GM04503 (cell line): ENCODE measurements at places on chromosomes 5 and 9.

DNA sequence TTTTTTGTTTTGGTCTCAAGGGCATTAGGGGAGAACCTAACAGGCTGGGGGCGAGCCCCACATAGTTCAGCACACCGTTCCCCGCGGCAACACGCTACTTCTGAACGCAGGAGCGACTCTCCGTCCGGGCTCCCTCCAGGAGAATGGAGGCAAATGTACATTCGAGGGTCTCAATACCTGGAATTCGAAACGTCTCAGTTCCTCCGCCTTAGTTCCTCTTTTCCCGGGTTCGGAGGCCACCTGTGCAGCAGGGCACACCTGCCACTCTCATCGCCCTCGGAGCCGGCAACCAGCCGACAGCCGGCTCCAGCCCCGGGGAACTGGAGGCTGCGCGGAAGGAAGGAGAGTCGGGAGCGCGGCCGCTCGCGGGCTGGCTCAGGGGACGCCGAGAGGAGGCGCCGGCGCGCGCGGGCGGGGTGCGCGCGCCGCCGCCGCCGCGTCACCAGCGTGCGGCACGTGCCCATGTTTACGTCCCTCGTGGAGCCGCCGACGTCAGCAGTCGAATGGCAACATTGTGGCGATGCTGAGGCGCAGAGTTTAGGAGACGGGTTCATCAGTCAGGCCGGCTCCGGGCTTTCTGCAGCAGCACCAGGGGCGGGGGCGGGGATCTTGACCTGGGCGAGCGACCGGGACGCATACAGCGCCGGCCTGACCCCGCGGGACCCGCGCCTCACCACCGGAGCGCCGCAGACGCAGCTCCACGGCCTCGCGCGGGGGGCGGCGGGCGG, at the start of gene JMY:
JMY (plus strand) TSS at position 498 of the 728 bp plus-strand sequence. CDS start 520 bp downstream, outside the sequence.
- no peak for DNase-seq

- no peak for DNase-seq
Observed at GRCh38 chr5:159571501-159572244, 241.4 kb upstream of the IL12B start.

GRCh38 chr9:21558615-21559401, 76.7 kb upstream of the IFNE start:
- DNase-seq = no peak

DNA sequence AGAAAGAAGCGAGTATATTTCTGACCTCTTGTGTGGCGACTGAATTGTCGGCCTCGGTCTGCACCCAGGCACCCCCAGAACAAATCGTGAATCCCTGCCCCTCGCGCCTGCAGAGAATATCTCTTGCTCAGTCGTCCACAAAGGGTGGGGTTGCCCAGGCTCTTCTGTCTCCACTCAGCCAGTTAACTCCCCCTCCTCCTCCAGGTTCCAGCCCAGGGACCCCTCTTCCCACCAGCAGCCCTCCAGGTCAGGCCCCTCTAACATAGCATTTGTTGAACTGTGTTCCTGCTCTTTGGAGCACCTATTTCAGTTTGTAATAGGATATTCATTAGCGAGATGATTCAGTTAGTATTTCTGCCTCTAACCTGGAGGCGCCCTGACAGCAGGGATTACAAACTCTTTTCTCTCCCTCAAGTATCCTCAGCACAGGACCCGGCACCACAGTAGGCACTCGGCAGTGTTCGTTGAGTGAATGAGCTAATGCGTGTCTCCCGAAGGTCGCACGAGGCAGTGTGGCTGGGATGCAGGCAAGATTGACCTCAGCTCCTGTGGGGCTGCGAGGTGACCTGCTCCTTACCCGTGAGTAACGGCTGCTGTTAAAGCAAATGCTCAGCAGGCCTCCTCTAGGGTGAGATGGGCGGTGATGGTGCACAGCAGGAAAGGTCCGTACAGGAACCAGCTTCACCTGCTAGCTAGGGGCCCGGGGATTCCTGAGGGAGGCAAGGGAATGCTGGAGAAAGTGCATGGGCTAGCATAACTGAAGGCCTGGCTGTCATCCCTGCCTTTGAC, 25.8 kb downstream of the ZBTB34 start:
- no peak for DNase-seq

- no peak for DNase-seq
Observed at GRCh38 chr9:109855540-109855939, 75.5 kb downstream of the PALM2AKAP2 start.

DNA sequence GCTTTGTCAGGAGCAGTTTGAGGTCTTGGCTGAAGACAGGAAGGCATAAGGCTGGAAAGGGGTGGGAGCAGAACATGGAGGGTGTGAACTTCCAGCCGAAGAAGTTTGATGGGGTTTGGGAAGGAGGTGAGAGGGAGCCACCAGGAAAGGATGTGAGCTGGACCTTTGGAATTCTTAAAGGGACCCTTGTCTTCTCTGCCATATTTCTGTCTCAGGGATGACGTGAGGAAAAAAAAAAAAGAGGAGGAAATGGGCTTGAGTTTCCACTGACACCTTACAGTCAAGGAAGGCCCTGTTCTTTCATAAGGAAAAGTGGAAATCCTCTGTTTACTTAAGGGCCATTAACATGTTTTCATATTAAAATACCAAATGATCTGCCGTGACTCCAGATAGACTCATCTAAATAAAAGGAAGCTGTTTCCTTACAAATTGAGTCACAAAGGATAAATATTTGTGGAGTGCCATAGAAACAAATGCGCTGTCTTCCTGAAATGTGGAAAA, 132.1 kb downstream of the PALM2AKAP2 start:
- peak; percentile 73 for DNase-seq

DNA sequence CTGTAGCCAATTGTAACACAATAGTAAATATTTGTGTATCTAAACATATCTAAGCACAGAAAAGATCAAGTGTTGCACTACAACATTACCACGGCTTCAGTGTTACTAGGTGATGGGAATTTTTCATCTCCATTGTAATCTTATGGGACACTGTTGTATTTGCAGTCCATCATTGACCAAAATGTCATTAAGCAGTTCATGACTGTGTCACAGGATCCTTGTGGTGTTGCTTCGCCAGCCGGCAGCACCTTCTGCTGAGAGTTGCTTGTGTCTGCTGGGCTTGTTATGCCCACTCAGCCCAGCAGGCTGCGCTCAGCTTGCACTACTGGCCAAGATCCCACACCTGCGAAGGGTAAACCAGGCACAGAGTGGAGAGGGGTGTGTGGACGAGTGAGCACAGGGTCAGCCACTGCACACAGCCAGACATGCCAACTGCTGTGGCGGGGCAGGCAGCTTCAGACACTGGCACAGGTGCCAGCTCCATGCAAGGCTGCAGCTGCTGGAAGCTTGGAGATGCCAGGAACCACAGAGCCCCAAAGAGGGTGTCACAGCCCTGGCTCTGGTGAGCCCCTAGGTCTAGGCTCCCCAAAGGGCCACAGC, 273.7 kb downstream of the CETN3 start:
- DNase-seq = no peak

DNA sequence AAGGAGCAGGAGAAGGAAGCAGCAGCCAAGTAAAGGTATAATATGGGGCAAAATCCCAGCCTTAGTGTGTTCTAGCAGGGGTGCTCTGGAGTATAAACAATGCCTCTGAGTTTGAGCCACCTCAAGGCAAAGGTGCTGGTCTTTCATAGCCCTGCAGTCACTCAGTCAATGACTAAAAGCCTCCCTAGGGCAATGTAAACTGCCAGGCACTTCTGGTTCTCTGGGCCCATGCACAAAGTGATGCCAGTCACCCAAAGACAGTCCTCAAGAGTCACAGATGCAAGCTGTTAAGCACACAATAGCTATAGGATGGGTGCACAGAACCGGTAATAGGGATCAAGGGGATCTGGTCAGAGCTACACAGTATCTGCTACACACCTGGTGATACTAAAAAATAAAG, 12.6 kb downstream of the ZBTB5 start:
- no peak for DNase-seq

- no peak for DNase-seq
Observed at GRCh38 chr5:141795421-141795820, 82.8 kb downstream of the PCDH1 start.

DNA sequence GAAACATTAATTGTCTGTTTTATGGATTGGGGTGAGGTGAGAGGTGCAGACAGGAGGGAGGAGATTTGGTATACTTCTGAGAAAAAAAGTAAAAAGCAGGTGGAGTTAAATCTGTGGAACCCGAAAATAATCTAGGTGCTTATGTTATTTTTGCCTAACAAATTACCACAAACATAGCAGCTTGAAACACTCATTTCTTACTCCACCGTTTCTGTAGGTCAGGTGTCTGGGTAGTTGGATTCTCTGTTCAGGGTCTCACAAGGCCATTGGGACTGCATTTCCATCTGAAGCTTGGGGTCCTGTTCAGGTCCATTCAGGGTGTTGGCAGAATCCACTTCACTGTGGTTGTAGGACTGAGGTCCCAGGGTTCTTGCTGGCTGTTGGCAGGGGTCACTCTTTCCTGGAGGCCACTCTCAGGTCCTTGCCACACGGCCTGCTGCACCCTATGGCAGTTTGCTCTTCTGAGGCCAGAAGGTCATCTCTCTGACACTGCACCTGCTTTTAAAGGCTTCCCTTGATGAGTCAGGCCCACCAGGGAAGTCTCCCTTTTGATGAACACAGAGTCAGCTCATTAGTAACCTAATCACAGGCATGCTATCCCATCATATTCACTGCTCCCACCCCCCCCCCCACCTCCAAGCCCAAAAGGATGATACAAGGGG, 82.2 kb downstream of the TRIO start:
- DNase-seq = no peak

GRCh38 chr9:88587885-88588649, 53.1 kb downstream of the NXNL2 start:
- DNase-seq = no peak

DNA sequence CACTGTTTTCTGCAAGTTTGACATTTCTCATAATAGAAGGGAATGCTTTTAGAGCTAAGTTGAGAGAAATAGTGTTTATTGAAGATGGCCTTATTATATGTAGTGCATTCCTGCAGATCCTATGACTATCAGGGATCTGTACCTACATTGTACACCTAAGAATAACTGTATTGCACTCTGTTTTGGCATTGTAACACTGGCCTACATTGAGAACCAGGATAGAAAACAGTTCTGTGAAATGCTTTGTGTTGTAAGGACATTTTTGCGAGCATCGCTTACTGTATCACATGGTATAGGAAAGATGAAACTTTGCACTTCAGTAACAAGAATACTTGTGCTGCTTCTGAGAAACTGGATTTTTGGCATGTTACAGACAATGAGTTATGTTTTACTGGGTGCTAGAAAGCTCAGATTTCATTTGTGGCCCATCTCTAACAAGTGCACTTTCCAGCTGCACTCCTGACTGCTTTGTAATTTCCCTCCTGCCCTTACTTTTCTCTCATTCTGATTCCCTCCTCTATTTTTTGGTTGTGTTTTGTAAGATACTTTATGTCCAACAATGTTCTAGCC, 30.6 kb downstream of the C9orf85 start:
- DNase-seq = no peak

DNA sequence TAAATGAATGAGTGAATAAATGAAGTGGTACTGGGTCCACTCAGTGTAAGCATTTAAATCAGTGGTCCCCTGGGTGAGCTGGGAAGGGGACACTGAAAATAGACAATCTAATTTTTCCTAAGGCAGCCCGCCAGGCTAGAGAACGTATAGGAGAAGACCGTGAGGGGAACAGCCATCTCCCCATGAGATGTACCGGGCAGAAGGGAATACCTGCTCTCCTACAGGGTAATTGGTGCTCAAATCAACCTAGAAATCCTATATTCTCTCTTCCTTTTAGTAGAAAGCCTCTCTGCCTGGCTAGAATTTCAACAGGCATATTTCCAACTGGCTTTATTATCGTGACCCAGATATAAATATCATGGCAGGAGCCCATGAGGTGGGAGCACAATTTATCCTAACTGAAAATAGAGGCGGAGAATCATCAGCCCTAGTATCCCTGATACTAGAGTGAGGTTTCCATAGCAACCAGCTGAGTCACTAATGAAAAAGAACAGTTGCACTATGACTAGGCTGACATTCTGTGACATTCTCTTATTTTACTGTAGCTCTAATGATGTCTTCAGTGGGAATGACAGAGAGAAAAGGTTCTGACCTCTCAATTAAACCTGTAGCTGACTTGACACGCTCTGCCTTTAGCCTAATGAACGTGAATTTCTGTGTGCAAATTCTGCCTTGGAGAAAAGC, 96.5 kb upstream of the CAST start:
- DNase-seq = peak; percentile 51

GRCh38 chr9:4077499-4078102, 222.3 kb downstream of the GLIS3 start:
- DNase-seq = no peak

DNA sequence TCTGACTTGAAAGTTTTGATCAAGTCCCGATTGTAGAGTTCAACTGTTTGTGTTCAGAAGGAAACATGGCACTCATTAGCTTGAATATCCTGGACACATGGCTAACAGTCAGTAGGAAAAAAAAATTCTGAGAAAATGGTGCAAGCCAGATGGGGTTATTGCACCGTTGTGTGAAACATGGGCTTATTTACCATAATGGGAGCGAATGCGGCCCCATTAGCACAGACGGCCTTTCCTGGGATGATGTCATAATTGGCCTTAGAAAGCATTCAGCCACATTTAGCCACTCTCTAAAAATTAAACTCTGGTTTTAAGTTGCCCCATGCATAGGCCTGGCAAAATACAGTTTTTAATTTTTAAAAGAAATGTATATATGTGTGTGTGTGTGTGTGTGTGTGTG, 112.1 kb downstream of the IRX2 start:
- no peak for DNase-seq

- DNase-seq = peak; percentile 54
Observed at GRCh38 chr9:115691693-115692092, 461.9 kb upstream of the PAPPA start.

DNA sequence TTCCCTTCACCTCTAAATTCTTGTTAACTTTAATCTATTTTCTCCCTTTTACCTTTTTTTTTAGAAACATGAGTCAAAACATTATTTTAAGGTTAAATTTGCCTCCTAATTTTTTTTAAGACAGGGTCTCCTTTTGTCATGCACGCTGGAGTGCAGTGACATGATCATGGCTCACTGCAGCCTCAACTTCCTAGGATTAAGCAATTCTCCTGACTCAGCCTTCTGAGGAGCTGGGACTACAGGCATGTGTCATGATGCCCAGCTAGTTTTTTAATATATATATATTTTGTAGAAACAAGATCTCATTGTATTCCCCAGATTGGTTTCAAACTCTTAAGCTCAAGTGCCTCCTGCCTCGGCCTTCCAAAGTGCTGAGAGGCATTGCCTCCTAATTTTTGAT, 424.7 kb upstream of the FAM174A start:
- no peak for DNase-seq

GRCh38 chr5:170228762-170229435, 3.9 kb upstream of the C5orf58 start:
- DNase-seq = no peak

DNA sequence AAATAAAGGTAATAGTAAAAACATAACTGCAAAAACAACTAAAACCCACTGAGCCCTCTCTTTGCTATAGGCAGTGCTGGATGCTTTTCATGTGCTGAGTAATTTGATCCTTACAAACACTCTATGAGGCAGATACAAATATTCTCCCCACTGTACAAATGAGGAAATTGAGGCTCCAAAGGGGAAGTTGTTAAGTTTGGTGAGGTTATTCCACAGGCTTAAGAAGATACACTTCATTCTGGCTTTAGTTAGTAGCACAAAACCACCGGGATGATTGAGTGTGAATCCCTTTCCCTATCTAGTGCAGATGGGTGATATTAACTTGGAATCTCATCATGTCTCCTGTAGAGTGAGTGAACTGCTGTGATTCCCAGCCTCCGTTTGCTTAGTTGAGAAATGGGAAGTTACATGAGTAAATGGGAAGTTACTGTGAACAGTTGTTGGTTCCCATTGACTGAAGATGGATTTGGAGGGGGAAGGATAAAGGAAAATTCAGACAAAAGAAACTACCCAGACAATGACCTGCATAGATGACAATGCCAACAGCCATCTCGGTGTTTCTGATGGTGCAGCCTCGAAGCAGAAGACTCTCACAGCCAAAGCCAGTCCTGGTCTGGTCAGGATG, 208.3 kb downstream of the ATP10B start:
- DNase-seq = no peak

GRCh38 chr5:97194366-97194765, 11.3 kb upstream of the RIOK2 start:
- no peak for DNase-seq
